ENCODE measurements at places on chromosomes 1 and 21.

GRCh38 chr1:33178836-33179439 lies 2.9 kb downstream of the TRIM62 start:
- DNase-seq, result no peak

GRCh38 chr1:87642581-87643221 lies 314.0 kb downstream of the LMO4 start:
- DNase-seq, result no peak

DNA sequence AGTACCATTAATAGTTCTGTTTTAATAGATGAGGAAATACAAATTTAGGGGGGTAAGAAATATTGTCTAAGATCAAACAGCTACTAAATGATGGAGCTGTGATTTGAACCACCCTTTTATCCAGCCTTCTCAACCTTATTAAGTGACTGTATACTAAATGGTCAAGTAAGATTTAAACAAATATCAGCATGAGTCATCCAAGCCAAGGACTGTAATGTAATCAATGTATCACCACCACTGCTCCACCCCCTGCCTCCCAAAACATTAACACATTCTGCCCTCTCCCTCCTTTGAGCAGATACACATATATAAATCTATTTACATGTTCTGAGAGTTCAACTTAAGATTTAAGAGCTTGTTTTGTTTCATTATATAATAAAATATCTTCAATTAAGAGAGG lies 58.9 kb downstream of the LRRC40 start:
- DNase-seq, result no peak

DNA sequence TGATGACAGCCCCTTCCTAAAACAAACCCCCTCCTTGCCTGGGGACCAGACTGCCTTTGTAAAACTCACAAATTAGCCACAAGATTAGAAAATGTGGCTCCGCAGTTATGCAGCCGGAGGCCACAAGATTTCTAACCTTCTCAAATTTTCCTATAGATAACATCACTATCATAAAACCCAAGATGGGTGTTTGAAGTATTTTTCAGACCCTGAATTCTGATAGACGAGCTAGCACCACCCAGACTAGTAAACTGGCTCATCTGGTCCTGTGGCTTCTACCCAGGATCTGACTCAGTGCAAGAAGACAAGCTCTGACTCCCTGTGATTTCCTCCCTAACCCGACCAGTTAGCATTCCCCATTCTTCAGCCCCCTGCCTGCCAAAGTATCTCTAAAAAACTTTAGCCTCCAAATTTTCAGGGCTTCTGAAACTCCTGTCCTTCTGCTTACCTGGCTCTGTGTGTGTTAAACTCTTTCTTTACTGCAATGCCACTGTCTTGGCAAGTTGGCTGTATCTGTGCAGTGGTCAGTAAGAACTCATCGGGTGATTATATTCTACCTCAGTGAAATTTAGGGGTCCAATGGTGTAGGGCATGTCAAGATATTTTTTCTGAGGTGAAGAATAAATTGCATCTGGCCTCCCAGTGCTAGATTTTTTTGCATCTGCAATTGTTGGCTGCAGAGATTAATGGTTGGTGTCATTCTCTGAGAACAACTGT lies 102.1 kb downstream of the S1PR1 start:
- no peak for DNase-seq

GRCh38 chr1:9628541-9629444 lies 22.7 kb upstream of the PIK3CD start:
- no peak for DNase-seq

DNA sequence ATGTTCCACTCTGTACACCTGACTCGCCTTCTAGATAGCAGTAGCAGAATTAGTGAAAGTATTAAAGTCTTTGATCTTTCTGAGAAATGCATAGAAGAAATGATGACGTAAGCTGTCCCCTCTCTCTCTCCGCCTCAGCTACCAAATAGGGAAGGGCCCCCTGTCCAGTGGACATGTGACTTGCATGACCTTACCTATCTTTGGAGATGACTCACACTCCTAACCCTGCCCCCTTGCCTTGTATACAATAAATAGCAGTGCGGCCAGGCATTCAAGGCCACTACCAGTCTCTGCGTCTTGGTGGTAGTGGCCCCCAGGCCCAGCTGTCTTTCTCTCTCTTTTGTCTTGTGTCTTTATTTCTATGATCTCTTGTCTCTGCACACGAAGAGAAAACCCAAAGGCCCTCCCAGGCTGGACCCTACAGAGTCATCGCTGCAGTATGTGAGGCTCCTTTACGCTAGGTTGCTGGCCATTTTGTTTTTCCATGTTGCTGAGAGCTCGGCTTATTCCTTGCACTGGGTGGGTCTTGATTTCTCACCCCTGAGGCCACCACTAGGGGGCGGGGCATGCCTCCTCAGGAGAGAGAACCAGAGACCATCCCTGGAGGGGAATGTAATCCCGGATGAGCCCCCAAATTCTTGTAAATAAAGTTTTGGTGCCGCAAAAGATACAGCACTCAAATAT lies 16.0 kb upstream of the ZBTB8B start:
- no peak for DNase-seq

All from stimulated activated CD8-positive, alpha-beta memory T cell treated with anti-CD3 and anti-CD28 coated beads, Interleukin-7, amount 100 ng/mL, for 1 hour (primary cell).